ENCODE measurements at places on chromosomes 6 and 20.

- DNase-seq = no peak
These were observed 44.7 kb upstream of the MICB start for GRCh38 chr6:31453259-31453658.

DNA sequence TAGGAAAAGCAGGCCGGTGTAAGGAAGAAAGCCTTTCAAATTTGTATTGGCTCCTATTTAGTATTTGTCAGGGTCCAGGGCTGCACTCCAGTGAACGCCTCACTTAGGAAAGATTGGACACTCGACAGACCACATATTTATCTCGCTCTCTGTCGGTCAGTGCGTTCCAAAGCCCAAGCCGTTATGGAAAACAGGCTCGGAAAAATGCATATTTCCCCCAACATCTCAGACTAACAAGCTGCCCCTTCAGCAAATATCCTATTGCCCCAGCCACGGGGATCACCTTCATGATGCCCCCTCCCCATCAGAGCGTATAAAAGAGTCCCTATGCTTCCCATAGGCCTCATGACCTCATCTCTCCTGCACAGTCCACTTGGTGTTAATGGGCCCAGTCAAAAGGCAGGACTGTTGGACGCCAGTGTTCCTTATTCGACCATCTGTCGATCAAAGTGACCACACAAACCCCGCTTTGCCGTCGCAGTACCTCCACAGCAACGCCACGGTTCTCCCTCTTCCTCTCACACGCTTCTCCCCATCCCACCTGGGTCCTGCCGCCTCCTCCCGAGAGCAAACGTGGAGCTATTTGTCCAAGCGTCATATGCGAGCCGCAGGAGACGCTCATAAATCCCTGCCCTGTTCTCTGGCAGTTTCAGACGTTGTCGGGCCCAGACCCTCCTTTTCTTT lies 63.3 kb downstream of the NPEPL1 start:
- DNase-seq = no peak

DNA sequence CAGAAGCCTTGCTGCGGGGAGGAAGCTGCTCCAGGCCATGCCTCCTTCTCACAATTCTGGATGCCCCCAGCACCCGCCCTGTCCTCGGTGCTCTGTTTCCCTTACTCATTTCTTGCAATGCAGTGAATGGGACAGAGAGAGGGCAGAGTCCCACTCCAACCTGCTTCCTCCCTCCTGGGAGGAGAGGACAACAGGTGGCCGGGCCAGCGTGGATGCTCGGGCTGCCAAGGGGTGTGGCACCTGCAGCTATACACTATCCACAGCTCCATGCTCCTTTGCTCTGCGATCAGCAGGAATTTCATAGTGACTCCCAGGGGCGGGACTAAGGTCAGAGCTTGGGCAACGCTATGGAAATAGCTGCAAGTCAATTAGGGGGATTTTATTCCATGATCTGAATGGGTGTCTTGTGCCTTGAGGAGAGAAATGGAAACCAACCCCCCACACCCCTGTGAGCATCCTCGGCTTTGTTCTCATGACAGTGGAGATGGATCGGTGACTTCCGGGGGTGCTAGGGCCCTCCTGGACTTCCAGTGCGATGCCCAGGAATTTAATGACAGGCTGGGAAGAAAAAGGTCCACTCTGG lies 192.5 kb downstream of the MYLK4 start:
- no peak for DNase-seq

GRCh38 chr20:53163486-53163885 lies 191.3 kb downstream of the TSHZ2 start:
- DNase-seq = no peak

DNA sequence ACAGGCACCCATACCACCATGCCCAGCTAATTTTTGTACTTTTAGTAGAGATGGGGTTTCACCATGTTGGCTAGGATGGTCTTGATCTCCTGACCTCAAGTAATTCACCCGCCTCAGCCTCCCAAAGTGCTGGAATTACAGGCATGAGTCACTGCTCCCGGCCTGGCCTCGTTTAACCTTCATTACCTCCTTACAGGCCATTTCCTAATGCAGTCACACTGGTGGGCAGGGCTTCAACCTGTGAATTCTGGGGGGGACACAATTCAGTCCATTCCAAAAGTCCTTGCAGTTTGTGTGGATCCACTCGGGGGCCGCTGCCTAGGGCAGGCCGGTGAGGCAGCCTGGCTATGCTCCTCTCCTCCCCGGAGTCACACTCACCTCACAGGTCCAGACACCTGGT lies 112.4 kb upstream of the SNX9 start:
- no peak for DNase-seq

DNA sequence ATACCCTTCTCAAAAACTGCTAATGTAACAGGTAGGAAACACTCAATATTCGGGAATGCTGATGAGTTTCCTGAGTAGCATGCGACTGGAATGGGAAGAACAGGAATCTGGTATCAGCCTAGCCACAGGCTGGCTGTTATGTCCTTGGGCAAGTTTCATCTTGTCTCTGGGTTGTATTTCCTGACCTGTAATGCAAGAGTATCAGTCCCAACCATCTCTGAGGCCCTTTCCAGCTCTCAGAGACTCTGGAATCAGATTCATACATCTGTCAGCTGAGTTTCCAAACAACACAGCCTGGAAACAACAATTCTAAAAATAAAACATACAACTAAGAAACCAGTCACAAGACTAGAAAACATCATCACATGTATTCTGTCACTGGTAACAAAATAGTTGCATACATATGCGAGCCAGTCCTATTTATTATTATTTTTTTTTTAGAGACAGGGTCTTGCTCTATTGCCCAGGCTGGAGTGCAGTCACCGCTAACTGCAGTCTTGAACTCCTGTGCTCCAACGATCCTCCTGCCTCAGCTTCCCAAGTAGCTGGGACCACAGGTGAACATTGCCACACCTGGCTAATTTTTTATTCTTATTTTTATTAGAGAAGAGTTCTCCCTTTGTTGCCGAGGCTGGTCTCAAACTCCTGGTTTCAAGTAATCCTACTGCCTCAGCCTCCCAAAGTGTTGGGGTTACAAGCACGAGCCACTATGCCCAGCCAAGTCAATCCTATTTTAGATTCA lies 16.7 kb upstream of the TFAP2A start:
- no peak for DNase-seq

GRCh38 chr20:11777387-11778205 lies 140.1 kb upstream of the BTBD3 start:
- no peak for DNase-seq

DNA sequence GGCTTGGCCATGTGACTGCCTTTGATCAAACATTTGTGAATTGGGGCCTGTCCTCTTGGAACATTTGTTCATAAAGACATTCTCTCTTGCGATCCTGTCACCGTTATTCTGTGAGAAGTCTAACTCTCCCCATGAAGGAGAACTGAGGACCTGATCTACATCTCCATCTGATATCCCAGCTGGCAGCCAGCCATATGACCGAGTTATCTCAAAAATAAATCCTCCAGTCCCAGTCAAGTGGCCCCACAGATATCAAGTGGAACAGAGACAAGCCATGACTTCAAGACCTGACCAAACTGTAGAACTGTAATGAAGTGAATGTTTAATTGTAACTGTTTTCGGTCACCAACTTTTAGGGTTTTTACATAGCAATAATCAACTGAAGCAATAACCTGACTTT lies 25.7 kb downstream of the SNX3 start:
- no peak for DNase-seq

DNA sequence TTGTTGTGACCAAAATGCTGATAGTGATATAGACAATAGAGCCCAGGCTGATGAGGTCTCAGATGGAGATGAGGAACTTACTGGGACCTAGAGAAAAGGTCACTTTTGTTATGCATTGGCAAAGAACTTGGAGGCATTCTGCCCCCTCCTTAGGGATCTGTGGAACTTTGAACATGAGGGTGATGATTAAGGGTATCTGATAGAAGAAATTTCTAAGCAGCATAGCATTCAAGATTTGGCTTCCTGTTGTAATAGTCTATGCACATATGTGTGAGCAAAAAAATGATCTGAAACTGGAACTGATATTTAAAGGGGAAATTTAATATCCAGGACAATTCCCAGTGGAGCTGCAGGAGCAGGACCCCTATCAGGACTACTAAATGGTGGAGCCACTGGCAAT lies 17.1 kb downstream of the HLA-A start:
- DNase-seq = no peak

GRCh38 chr6:41935193-41935574 lies 6.4 kb downstream of the CCND3 start:
- no peak for DNase-seq
